Stimulated activated CD4-positive, alpha-beta T cell treated with anti-CD3 and anti-CD28 coated beads, Interleukin-4, amount 100 ng/mL, for 4 hours (primary cell): ENCODE measurements at places on chromosomes 11 and 22.
A peak's percentile ranks its signal among the peaks of the same experiment; 100 is the strongest.

DNA sequence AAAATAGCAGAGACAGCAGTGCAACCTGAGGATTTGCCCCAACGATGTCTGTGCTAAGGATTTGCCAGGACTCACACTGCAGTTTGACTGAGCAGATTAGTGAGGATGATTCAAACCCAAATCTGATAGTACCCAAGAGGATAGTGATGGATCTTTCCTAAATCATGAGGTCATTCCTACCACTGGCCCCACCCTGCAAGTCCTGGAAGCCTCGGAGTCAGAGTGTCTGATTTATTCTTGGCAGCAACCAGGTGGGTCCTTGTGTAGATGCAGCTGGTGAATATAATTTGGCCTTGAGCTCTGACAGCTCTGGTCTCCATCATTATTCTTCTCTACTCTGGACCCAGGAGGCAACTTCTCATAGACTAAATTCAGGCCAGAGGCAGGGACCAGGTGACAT lies 179.3 kb upstream of the RAG2 start:
- no peak for DNase-seq

DNA sequence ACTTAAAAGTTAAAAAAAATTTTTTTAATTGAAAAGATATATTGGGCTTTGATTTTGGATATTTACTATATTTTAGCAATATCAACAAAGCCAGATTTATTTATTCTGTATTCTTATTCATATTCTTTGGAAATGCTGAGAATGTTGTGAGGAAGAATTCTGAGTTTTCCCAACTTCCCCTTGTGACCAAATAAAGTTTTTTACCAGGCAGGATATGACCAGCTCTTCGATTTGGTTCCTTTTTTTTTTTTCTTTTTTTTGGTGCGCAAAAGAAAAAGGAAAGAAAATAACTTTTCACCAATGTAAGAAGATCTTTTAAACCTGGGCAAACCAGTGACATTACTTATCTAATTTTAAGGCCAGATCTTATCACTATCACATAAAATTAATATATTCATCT lies 12.9 kb downstream of the TCP11L1 start:
- DNase-seq: no peak

DNA sequence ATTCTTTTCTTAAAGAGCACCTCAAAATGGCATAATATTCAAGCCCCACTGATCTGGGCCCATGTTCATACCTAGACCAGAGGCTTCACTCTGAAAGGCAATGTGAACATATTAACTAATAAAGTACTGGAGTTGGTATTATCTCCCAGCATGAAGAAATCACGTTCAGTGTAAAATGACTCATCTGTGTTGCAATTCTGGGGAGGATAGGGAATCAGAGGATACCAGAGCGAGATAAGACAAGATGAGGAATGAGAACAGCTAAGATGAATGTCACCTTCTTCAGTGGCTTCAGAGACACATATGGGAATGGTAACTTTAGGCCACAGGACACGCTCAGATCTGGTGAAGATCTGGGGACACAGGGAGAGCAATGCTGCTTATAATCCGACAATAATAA lies 121.1 kb downstream of the NTM start:
- no peak for DNase-seq

DNA sequence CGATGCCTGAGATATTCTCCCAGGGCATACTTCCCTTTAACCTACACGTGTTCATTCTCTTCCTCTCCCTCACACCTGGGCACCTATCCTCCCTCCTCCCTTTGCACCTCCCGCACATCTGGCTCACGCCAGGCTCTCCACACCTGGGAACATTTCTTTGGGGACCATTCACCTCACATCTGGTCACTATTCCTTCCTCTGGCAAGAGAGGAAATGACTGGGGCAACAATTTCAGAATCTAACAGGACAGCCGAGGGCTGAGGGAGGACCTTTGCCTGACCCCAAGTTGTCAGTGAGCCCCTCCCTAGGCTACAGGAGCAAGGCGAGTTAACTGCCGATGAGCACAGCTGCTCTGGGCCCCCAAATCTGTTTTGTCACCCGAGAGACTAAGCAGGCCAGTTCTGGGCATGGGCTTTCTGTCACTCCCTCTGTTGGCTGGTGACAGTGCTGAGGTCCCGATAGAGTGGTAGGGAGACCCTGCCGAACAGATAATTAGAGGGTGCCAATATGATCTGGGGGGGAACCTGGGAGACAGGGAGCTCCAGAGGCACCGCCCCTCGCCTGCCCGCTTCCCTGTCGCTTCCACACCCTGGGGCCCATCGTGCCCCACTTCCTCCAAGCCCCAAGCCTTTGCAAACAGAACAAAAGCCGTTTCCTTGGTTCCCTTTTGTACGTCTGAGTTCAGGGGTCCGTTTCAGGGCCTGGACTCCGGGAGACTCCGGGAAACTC lies 45.6 kb downstream of the EIF3F start:
- DNase-seq: no peak

GRCh38 chr11:65785319-65786007 lies 1.4 kb upstream of the OVOL1 start:
- DNase-seq: no peak

- DNase-seq: no peak
Measured at GRCh38 chr11:62108017-62108750, 15.6 kb upstream of the INCENP start.

DNA sequence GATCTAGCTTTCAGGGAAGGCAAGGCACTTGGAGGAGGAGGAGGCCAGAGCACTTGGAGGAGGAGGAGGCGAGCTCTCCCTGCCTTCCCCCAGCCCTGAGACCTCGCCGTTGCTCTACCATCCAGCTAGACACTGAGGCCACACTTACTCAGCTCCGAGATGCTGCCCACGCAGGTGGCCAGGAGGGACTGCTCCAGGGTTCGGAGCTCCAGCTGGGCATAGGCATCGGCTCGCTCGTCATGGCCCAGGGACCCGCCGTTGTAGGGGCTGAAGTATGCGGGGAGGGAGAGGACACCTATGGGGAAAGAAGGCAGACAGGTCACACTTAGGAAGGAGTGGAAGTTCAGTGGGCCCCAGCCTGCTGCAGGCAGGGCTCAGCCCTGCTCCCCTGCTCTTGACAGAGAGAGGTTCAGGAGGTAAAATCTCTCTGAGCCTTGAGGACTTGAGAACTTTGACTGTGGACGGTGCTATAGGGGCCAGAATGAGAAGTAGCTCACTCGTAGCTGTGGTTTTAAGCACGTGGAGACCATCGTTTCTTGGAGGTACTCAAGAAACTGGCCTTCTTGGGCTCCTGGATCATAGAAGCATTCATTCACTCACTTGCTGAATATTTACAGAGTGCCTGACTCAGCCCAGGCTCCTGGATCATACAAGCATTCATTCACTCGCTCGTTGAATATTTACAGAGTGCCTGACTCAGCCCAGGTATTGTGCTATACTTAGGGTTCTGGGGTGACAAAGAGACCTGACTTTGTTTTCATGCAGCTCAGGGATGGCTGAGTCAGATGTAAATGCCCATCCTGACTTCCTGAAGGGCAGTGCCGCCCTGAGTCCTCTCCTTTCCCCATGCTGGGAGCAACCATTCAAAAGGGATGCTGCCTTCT lies 99.2 kb downstream of the NAT10 start:
- DNase-seq: no peak

DNA sequence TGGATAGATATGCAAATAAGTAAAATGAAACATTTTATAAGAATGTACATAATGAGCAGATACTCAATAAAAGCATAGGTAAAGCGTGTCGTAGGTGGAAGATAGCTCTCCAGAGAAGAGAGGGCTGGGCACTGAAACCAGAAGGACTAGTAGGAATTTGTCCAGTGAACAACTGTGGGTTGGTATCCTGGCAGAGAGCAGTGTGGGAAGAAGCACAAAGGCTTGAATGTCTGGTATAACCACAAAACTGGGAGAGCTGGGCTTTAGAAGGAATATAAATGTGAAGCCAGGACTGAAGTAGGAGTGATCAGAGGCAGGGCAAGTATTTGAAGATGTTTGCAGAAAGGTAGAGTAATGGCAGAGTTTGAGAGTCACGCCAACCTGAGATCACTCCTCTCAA lies 33.1 kb upstream of the CARD16 start:
- DNase-seq: no peak

- DNase-seq: no peak
Measured at GRCh38 chr11:496834-497564, 10.0 kb downstream of the RNH1 start.

GRCh38 chr11:85647078-85647477 lies 689 bp upstream of the TMEM126A start:
- no peak for DNase-seq

GRCh38 chr11:121914508-121915059 lies 201.4 kb downstream of the BLID start:
- DNase-seq: no peak

GRCh38 chr11:72975778-72976521 lies 161.7 kb downstream of the ATG16L2 start:
- no peak for DNase-seq

- no peak for DNase-seq
Measured at GRCh38 chr11:72951888-72952287, 137.7 kb downstream of the ATG16L2 start.

DNA sequence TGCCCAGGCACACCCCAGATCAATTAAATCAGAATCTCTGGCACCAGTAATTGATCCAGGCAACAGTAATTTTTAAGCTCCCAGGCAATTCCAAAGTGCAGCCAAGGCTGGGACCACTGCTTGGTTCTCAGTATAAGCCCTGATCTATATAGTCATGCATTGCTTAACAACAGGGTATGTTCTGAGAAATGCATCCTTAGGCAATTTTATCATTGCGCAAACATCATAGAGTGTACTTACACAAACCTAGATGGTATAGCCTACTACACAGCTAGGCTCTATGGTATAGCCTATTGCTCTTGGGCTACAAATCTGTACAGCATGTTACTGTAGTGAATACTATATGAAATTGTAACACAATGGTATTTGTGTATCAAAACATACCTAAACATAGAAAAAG lies 651 bp upstream of the C11orf42 start:
- no peak for DNase-seq

GRCh38 chr11:94147433-94147845 lies 18.8 kb downstream of the PANX1 start:
- no peak for DNase-seq

- no peak for DNase-seq
Measured at GRCh38 chr11:83852012-83852411, 565.8 kb upstream of the CCDC90B start.

- DNase-seq: peak; percentile 55
Measured at GRCh38 chr11:765025-765801, 12.1 kb downstream of the GATD1 start.

DNA sequence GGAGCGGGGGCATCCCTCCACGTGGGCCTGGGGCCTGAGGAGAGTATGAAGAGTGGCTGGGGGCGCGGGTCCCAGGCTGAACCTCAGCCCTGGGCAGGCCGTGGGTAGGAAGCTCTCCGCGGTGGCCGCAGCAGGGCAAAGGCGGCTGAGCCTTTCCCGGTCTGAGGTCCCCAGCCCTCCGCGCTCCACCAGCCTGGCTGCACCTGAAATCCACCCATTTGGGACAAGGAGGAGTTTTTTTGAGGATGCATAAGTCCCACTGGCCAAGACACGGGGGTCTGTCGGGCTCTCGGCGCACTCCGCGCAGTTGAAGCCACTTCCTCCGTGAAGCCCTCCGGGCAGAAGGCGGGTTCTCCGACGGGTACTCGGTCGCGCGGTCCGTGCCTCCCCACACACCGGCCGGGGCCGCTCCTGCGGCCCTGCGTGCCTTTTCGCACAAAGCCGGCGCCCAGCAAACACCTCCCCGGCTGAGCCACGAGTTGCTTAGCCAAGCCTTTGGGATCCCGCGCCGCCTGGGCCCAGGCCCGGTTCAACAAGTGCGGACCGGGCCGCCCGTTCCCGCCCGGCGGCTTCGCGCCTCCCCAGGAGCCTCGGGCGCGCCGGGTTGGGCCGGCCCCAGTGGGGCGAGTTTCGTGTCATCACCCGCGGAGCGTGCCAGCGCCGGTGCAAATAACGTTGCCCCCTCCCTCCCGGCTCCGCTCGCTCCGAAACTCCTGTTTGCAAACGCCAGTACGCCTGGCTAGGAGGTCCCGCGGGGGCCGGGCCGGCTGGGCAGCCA lies 666 bp upstream of the OVOL1 start:
- no peak for DNase-seq

GRCh38 chr22:48453171-48453570 lies 1374.5 kb downstream of the BRD1 start:
- no peak for DNase-seq

DNA sequence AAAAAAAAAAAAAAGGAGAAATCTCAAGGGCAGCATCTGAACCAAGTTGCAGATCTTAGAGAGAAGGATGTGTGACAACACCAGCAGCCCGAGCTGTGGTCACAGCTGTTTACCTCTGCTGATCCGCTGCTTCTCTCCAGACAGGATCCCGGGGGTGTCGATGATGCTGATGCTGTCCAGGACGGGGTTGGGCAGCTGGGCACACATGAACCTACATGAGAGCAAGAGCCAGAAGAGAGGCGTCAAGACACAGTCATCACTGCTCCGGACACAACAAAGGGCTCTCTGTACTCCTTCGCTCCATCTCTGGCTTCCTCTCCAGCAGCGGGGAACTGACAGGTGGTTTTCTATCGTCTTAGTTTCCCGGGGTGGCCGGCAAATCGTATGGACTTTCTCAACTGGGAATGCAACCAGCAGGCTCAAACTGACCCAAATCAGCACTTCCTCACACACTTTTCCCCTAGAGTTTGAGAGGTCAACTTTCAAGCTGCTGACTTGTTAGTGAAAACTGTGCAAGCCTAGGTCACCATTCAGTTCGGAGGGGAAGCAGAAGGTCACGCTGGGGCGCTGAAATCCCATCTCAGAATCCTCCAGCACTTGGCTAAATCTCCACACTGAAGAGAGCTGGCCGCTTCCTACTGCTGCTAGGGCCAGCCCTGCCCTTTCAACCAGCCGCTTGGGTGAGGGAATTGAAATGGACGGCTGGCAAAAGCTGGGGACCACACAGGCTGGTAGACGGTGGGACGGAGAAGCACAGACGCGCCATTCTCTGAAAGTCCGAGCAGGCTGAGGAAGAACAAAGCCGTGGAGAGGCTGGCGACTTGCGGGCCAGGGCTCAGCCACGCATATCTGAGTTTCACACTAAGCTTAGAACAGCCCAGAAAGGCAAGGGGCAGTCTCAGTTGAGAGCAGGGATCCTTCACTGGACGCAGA lies 3.8 kb downstream of the EHD1 start:
- DNase-seq: no peak

DNA sequence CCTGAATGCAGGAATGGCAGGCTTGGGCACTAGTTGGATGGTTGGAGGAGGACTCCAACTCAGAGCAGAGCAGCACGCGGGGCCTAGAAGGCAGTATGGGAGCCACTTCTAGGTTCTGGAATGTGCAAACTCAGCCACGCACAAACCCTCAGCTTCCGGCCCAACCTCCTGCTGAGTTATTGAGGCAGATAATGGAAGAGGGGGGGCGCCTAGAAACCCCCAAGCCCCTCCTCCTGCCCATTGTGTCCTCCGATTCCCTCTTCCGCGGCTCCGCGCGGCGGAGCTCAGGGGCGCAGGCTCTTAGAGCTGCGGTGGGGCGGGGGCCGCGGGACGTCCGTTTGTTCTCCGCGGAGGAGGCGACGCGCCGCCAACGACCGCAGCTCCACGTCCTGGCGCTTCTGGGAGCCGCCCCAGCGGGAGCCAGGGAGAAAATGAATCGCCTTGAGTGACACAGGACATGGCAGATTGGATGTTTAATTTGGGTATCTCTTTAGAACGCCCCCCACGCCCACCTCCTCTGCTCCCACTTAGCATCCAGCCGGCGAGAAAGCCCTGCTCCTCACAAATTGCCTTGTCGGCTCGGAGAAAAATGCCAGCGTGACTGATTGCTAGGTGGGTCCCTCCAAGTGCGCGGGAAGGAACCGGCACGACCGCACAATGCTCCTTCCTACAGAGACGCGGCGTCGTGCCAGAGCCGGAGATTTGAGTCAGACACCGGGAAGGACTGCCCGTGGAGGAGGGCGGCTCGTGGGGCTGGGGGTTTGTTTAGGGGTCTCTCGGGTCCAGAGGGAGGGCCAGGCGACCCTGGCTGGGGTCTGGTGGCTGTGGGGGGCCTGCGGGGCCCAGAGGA lies 144.6 kb downstream of the NECTIN1 start:
- DNase-seq: no peak

- DNase-seq: no peak
Measured at GRCh38 chr22:38489561-38490145, 16.5 kb downstream of the DDX17 start.
